NCI-H748 treated with DMSO at 0.1 percent for 48 hours (cell line): ENCODE measurements at places on chromosomes 2 and 18.

DNA sequence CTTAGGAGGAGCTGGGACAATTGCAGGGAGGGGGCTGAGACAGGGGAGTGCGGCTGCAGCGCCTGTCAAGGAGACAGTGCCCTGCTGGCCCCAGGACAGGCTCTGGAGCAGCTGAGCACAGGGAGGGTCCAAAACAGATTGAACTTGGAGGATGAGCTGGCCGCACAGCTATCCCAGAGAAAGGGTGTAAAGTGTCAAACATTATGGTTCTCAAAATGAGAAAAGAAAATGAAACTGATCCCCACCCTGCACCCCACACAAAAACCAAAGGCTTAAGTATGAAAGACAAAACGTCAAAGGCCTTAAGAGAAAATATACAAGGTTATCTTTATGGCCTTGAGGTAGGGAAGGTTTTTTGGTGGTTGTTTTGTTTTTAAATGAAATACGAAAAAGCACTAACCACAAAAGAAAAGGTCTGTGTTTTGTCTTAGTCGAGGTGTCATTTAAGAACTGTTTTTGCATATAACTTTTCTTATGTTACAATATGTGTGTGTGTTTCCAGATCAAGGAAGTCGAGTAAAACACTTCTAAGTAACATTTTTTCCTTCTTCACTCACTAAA, 111.8 kb downstream of the HDAC4 start:
- DNase-seq: no peak

- no peak for DNase-seq
Measured at GRCh38 chr2:202037086-202037485, 3.4 kb downstream of the FZD7 start.

- DNase-seq: no peak
Measured at GRCh38 chr18:10398571-10398970, 55.9 kb upstream of the APCDD1 start.

- DNase-seq: no peak
Measured at GRCh38 chr2:232434563-232435374, 21.2 kb upstream of the ALPI start.

DNA sequence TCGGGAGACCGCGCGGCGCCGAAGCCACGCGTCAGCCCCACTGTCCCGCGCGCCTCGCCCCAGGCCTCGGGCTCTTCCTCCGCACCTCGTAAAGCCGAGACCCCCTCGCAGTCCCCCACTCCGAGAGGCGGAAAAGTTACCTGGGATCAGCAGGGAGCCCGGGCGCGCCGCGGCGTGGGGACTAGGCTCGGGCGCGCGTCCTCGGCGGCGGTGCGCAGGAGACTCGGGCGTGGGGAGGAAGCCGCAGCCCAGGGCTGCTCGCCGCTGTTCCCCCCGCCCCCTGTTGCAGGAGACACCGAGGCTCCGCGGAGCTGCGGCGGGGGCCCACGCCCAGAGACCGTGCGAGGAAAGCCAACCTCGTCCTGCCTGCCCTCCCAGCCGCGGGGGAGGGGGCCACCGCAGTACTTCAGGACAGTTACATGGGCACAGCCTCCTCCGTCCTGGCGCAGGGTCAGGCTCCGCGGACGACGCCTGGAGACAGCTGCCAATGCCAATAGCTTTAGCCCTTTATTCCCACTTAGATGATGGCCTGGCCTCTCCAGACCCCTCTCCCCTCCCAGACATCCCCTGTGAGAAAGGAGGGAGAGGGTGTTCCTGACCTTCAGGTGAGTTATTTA, at the start of gene EPB41L3:
EPB41L3 (minus strand) TSS at position 225 of the 617 bp plus-strand sequence. CDS start 54,814 bp downstream, outside the sequence.
- no peak for DNase-seq

- no peak for DNase-seq
Measured at GRCh38 chr2:37654419-37654818, 17.0 kb downstream of the CDC42EP3 start.

DNA sequence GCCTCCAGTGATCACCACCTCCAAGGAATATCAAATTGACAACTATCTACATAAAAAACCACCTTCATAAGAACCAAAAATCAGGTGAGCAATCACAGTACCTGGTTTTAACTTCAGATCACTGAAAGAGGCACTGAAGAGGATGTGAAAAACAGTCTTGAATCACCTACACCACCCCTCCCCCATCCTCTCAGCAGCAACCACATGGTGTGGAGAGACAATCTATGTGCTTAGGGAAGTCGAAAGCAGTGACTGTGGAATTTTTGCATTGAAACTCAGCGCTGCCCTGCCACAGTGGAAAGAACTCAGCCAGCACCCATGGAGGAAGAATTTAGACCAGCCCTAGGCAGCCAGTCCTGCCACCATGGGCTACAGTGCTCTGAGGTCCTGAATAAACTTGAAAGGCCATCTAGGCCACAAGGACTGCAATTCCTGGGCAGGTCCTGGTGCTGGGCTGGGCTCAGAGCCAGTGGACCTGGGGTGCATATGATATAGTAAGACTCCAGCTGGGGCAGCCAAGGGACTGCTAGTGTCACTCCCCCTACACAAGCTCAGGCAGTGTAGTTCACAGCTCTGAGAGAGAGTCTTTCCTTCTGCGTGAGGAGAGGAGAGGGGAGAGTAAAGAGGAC, 75.6 kb downstream of the ATL2 start:
- DNase-seq: no peak

GRCh38 chr2:231687133-231687852, 21.0 kb upstream of the PTMA start:
- DNase-seq: no peak

GRCh38 chr2:217027414-217027813, 167.6 kb upstream of the TNP1 start:
- no peak for DNase-seq

DNA sequence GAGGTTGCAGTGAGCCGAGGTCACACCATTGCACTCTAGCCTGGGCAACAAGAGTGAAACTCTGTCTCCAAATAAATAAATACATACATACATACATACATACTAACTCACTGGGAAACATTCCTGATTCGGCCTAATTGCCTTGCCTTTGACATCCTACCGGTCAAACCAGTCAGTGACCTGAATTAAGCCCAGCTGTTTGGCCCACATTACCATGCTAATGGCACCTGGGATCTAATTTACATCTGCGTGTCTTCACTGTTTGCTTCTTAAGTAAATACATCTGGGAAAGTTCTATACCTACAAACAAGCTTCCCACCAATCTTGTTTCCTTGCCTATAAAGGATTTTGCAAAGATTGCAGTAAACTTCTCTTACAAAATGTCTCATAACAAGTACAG, 230.2 kb upstream of the ZC3H15 start:
- DNase-seq: peak; percentile 62

GRCh38 chr2:221245045-221245444, 327.1 kb downstream of the EPHA4 start:
- no peak for DNase-seq

DNA sequence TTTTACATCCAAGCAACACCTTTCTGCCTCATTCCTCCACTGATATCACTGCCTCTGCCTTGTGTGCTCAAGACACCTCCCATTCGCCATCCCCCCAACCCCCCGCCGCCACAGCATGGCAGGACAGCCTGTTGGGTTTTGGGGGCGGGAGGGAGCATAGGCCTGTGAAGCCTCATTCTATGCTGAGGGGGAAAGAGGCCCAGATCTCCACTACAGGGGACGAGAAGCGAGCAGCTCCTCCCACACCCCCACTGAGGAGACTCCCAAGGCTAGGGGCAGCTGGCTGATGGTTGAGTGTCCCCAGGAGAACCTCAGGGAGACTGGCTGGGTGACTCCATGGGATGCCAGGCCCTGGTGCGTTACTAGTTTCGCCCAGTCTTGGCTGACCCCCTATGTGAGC, 214.3 kb upstream of the SIX2 start:
- no peak for DNase-seq

DNA sequence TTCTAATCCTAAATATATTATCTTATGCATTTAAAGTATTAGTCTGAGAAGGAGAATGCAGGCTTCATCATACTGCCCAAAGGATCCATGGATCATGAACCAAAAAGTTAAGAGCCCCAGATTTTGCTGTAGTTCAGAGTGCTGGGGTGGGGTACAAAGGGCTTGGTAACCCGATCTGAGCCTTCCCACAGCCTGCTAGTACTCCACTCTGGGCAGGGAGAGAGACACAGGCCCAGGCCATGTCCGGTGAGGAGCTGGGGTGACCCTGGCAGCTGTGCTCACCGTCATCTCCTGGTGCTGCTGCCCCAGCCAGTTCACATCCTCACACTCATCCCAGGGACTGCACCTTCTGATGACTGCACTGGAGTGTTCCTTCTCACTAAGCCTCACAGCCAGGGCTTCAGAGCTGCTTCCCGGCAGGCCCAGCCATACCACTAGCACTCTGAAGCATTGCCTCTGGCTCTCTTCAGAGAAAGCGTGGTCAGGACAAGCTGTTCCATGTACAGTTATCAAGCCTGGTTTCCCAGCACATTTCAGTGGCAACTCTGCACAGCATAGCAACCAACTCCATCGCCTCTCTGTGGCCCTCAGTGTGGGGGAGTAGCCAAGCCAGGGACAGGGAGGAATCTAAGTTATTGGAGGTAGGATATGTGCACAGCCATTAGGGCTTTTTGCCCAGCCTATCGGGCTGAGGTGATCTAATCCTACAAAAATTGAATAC, 189.0 kb upstream of the CTAGE1 start:
- no peak for DNase-seq

GRCh38 chr2:151200844-151201243, 60.8 kb downstream of the RBM43 start:
- no peak for DNase-seq

- no peak for DNase-seq
Measured at GRCh38 chr2:1979138-1979537, 234.8 kb upstream of the PXDN start.

GRCh38 chr18:54257015-54257414, 12.3 kb upstream of the POLI start:
- no peak for DNase-seq

GRCh38 chr2:144678736-144679135, 158.8 kb upstream of the ZEB2 start:
- DNase-seq: no peak

GRCh38 chr2:183995632-183996031, 602.7 kb upstream of the ZNF804A start:
- DNase-seq: no peak

DNA sequence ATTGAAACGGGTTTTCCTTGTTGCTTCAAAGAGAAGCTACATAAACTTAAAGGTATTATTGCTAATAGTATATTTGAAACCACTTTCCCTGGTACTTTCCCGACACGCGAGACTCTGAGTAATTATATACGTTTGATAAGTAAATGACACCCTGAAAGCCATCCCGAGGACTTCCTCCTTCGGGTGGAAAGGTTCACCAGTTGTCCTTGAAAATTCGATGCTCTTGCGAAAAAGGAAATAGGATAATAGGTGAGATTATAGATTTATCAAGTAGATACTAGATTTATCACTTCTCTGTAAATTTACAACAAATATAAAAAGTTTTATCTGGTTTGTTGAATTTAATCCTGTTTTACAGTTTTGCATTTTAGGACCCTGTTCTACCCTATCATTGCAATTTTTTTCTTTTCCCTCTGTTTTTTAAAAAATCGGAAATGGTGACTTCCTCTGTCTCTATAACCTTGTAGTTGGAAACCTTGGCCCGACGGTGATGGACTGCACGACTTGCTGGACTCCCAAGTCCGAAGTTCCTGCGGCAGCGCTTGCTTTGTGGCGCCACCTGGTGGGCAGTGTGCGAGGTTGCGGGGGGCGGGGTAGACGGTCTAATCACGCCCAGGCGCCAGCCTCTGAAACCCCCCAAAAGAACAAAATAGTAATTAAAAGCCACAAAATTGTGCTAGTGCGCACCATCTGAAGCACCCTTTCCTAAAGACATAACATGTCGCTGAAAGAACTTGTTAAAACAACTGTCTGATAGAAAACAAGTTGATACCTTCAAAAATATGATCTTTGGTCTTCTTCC, 972 bp upstream of the DLX2 start:
- DNase-seq: peak; percentile 82

GRCh38 chr18:35231052-35231451, 9.8 kb upstream of the ZNF397 start:
- peak; percentile 78 for DNase-seq

DNA sequence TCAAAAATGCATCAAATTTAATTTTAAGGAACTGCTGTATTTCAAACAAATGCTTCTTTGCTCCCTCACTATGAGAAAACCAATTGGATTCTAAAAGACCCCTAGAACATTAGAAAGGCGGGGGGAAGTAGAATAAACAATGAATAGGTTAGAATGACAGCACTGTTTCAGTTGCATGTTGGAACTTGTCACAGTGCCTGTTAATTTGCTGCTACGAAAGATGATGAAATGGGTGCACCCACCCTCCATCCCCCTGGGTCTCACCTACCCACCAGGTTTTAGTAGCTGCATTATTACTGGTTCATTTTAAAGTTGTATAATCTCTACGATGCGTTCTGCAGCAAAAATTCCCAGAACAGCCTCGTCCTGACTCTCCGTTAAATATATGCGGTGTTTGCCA, 193.0 kb upstream of the COPS8 start:
- DNase-seq: no peak
